ENCODE measurements at places on chromosomes 13 and 19.
A peak's percentile ranks its signal among the peaks of the same experiment; 100 is the strongest.

GRCh38 chr19:1241417-1242095 is at the start of gene ATP5F1D:
ATP5F1D (plus strand) TSS chr19:1241751; CDS start chr19:1241851, 100 bp downstream.
- DNase-seq = peak; percentile 96

- DNase-seq = no peak
These were observed 35.3 kb downstream of the FPR3 start for GRCh38 chr19:51830274-51830673.

DNA sequence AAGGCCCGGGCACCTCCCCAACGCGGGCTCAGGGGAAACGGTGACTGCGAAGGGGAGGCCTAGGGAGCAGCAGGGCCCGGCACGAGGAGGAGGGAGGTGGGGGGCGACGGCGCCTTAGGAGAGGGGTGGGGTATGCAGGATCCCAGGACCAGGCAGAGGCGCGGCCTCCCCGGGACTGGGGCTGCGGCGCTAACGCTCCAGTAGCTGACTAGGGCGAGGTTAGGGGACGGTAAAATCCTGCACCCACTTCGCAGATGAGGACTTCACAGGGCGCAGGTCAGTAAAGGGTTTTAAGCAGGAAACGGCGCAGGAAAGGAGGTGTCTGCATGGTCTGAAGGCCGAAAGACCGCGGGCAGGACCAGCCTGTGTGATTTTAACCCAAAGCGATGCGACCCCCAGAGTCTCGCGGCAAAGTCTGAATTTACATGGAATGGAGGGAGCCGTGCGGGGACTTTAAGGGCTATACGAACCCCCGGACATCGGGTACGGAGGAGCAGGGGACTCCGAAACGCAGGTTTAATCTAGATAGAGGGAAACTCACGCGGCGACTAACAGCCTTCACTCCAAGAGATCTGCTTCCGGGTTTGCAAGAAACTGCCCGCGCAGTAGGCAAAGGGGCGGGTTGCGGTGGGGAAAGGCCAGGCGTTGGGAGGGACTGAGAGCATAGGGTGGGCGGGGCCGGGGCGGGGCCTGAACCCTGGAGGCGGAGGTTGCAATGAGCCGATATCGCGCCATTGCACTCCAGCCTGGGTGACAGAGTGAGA is at the start of gene ZNF665:
Gene ZNF665 (minus strand): TSS at position 588 of the 764 bp plus-strand sequence. CDS start 10,460 bp downstream, outside the sequence.
- DNase-seq = peak; percentile 77

- no peak for DNase-seq
These were observed 17.0 kb downstream of the RBM26 start for GRCh38 chr13:79389026-79389425.

GRCh38 chr13:79070343-79070974 is 335.6 kb downstream of the RBM26 start:
- DNase-seq = no peak

GRCh38 chr13:93752541-93752940 is 525.9 kb downstream of the GPC6 start:
- DNase-seq = no peak

DNA sequence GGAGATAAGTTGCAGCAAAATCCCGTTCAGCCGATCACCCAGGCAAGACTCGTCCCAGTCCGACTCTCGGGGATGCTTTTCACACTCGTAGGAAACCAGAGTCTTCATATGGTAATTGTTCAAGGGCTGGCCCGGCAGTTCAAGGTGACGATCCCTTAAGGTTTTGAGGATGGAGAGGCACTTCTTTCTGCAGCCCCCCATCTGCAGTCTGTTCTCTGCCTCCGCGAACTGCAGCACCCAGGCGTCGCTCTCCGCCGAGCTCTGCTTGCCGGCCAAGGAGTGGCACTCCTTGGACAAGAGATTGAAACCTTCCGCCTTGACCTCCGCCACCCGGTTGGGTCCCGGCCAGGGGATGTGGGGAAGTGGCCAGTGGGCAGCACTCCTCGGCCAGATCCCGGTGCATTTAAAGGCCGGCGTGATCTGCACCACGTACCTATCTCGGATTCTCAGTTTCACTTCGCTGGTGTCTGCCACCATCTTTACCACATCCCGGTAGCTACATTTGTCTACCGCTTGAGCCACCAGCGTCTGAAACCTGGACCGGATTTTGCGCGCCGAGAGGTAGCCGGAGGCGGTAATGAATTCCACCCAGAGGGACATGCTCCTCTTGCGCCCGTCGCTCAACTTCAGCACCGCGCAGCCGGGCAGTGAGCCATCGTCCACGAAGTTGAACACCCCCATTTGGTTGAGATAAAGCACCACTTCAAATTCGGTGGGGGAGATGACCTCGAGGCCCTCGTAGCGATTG is 1.1 kb downstream of the MAB21L1 start:
- DNase-seq = no peak

DNA sequence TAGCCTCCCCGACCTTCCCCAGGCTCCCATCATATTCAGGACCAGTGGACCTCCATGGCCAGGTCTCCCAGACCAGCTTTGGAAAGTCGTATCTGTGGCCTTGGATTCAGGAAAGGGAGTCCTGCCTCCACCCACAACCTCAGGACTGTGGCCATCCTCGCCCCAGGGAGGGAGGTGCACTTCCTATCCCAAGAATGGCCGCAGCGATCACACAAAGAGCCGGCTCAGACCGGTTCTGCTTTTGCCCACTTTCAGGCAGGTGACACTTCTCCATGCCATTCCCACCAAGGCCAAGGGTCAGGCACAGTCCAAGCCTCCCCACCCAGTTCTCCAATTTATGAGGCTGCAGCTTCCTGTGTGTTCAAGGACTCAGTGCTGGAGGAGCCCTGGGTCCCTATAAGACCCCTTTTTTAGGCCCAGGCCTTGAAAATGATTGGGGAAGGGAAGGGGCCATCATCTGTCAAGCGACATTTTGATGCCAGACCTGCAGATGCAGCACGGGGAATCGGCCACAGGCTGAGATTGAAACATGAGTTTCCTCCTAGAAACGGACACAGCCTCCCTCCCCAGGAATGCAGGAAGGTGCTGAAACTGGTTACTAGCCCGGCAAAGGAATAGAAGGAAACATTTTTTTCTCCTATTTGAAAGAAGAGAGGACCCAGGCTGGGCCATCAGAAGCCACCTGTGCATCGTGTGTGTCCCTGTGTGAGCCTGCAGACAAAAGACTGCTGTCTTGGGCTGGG is 65.6 kb upstream of the USE1 start:
- no peak for DNase-seq

- no peak for DNase-seq
These were observed 23.1 kb upstream of the KLF5 start for GRCh38 chr13:73035660-73036059.

DNA sequence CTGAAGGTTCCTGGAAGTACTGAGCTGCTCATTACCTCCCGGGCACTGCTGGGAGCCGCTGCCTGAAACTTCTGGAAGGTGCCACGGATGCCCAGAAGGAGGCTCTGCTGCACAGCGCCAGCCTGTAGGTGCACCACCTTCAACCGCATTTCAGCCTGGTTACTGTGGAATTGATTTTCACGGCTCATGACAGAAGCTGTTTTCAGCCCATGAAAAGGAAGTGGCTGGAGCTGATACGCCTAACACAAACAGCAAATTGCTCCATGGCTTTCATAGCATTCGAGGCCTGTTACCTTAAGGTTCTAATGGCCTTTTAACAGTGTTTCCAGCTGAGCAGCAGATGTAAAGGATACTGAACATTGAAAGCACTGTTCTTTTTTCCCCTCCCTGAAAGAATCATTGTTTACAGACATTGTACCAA is 22.0 kb downstream of the GPC6 start:
- DNase-seq = no peak

- DNase-seq = no peak
These were observed 24.7 kb downstream of the URI1 start for GRCh38 chr19:29966588-29967249.

GRCh38 chr19:18746401-18747325 is 44.4 kb downstream of the COMP start:
- no peak for DNase-seq

- DNase-seq = no peak
These were observed 726.4 kb upstream of the GPC6 start for GRCh38 chr13:92500192-92500591.

DNA sequence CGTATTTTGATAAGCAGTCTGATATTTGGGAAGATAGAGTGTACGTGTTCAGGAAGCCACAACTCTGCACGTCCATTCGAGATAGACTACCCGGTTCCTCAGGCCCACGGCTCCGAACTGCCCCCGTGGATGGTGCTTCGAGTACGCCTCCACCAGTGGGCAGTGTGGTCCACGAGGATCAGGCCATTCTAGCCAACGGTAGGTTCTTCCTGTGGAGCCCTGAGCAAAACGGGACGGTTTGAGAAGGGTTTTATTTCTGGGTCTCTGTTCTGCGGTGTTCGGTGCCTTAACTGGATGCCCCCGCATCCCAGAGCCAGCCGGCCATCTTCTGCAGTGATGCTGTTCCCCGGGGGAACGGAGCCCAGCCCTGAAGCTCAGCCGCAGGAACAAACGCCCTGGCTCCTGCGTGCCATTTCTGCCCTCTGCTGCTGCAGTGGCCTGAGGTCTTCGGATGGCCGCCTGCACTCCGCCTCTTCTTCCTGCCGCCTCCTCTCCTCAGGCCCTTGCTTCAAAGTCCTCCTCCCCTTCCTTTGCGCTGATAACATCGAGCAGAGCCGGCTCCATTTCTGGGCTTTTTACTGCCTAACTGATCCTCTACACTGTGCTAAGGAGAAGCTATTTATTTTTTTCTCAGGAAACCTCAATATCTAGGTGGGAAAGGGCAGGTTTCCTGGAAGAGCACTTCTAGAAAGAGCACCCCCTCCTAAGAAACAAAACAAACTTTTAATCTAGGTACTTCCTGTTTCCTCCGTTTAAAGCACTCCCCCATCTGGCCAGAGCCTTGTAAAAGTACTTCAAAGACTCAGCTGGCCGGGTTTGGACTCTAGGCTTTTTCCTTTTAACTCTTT is 36.2 kb upstream of the SLC46A3 start:
- no peak for DNase-seq

DNA sequence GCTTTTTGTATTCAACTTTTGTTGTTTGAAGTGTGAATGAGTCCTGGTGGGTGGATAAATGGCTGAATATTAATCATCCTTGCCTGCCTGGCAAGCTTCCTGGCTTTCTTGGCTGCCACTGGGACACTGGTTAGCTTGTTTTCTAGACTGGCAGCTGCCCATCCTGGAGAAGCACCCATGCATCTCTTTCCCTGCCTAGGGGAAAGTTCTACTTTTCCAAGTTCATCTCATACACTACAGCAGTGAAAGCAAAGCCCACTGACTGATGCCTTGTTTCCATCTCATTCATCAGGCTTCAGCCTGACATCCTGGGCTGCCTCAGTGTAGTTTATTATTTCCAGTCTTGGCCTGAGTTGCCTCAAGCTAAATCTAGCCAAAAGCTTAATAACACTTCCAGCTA is 244.8 kb downstream of the PCDH20 start:
- no peak for DNase-seq
